Mucosa of gallbladder (tissue), 1 donor: ENCODE measurements at places on chromosomes 2 and 18. TPM values are rescaled to one million over a fixed set of nuclear protein-coding genes. Genes with fewer than 3 reads are reported as not detected.

LHCGR gene
- 0.32 TPM for total RNA-seq

LBH gene
- 114 TPM for total RNA-seq

NLRC4 gene
- total RNA-seq: 1.9 TPM

GPR35 gene
- total RNA-seq: 71.2 TPM
